ENCODE measurements at places on chromosomes 1 and 21.

GRCh38 chr1:114669562-114670082, at the start of gene DENND2C:
TSS of gene DENND2C (minus strand) at chr1:114670049. CDS start at chr1:114625984, 44,065 bp downstream.
- DNase-seq: no peak

- DNase-seq: no peak
These were observed 20.0 kb upstream of the BACE2 start for GRCh38 chr21:41147979-41148355.

DNA sequence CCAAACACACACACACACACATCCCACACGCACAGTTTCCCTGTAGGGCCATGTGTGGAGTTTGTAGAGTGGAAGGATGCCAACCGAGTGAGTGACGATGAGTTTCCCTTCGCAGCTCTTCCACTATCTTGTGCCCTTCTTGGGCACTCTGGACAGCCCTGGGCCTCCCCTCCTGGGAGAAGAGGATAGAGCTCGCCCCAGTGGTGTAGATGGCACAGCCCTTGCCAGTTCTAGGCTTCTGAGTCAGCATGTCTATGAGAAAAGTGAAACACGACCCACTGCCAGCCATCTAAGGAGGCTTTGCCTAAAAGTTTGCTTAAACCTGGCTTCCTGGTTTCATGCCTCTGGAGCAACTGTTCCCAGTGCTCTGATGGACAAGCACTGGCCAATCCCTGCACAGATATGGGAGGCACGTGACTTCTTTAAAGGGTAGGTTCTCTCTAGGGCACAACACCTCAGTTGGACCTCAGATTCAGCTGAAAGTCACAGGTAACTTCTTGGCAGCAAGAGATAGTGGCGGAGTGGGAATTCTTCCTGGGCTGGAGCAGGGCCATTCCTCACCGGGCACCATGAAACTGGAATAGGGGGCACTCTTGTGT, 195.9 kb upstream of the GALNT2 start:
- DNase-seq: no peak

DNA sequence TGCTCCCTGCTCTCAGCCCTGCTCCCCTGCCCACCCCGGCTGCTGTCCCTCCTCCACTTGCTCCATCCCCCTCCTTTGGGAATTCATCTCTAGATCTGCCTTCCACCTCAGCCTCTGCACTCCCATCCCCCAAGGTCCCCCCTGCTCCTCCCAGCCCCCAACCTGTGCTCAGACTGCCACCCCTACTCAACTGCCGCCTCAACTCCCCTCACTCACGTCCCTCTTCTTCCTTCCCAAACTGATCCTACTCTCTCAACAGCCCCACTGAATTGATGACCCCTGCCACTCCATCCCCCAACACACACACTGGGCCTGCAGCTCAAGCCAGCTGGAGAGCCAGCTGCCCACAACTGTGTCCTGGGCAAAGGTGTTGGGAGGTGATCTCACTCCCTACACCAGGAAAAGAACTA, 15.8 kb upstream of the ETV3L start:
- DNase-seq: no peak

DNA sequence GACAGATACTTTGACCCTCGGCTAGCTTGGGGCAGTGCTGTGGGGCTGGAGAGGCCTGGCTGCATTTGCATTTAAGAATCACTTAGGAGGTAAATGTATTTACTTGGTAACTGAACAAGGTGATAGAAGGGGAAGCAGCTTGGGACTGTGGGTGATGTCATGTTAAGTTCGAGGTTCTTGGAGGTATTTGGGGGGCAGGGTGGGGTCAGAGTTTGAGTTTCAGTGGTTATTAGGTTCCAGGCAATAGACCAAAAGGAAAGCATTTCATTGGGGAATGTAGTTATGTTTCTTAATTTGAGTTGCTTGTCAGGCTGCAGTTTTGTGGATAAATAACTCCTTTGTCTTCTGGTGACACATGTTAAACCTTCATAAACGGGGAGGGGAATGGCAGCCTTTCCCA, 2.4 kb upstream of the FAM78B start:
- DNase-seq: no peak

DNA sequence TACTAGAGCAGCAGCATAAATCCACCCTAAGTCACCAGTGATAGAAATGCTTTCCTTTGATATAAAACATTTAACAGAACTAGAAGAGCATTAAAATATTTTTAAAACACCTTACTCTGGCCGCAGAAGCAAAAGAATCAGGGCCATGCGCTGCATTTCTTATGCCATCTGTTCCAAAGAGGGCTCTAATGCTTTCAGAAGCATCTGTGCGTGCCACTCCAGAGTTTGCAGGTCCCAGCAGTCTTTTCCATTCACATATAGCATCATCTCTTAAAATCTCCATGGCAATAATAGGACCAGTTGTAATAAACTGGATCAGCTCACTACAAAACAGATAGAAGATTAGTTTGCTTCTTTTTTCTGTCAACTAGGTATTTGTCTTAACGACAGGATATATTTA, 69.2 kb downstream of the NME7 start:
- no peak for DNase-seq

- DNase-seq: no peak
These were observed 13.4 kb downstream of the IBA57 start for GRCh38 chr1:228178737-228179684.

- no peak for DNase-seq
These were observed 539.2 kb upstream of the PRMT6 start for GRCh38 chr1:106517224-106517623.

DNA sequence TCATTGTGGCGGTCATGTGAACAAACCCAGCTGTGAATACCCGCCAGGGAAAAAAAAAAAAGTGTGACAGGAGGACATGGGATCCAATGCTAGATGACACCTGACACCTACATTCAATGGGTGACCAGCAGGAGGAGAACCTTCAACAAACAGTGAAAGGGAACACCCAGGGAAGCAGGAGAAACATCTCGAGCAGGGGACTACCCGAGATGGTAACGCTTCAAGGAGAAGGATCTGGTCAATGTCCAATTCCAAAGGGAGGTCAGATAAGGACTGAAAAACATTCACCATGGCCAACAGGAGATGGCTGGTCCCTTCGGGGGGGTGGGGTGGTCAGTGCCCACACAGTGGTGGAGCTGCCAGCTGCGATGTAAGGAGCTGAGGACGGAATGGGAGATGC, 46.3 kb downstream of the PTPN14 start:
- no peak for DNase-seq

- no peak for DNase-seq
These were observed 155.0 kb downstream of the PCNX2 start for GRCh38 chr1:233140499-233140898.

- DNase-seq: no peak
These were observed 102.7 kb upstream of the NGF start for GRCh38 chr1:115440733-115441132.

- DNase-seq: peak; percentile 55
These were observed 40.2 kb downstream of the IL12RB2 start for GRCh38 chr1:67347688-67348472.

DNA sequence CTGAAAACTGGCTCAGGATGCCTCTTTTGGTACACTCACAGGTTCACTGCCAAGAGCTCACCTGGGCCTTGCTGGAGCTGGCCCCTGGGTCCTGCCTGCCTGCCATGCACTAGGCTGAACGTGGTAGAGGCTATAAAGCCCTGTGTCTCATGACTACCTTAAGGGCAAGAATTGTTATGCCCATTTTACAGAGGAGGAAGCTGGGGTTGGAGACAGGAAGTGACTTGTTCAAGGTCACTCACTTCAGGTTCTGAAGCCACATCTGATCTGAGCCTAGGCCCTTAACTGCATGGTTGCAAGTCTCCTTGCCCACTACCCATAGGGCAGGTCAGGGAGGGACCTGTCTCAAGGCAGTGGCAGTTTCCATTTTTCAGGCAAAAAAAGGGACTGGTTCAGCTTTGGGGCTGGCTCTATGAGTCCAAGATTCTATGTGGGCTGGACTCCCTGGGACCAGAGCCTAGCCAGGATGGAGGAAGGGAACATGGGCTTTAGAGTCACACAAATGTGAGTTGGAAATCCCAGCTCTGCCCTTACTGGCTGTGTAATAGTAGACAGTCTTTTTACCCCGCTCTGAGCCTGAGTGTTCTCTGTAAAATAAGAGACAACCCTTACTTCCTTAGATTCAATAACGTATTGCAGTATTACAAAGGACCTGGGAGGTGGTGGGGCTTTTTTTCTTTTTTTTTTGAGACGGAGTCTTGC, 7.8 kb downstream of the STK40 start:
- DNase-seq: no peak
